H9 (cell line): ENCODE measurements at places on chromosomes 2 and 18.

- no peaks in the 10 kb centered on the region; the same call in 1 of the 2 replicates for H3K4me1 ChIP-seq
- no peak for DNase-seq
- H3K4me3 ChIP-seq, result no peak overlapping the region
- H3K36me3 ChIP-seq, result no peaks in the 10 kb centered on the region
- H3K27ac ChIP-seq, result no peak overlapping the region
- H3K27me3 ChIP-seq, result no peaks in the 10 kb centered on the region
Measured at GRCh38 chr18:6434481-6434880, 19.8 kb upstream of the L3MBTL4 start.

GRCh38 chr18:56276466-56276865 lies 361.9 kb downstream of the TXNL1 start:
- no peaks in the 10 kb centered on the region for H3K27me3 ChIP-seq
- 0 out of 2 replicates have a peak, but pooled peaks cover 4% of the 10 kb centered on the region for H3K4me1 ChIP-seq

DNA sequence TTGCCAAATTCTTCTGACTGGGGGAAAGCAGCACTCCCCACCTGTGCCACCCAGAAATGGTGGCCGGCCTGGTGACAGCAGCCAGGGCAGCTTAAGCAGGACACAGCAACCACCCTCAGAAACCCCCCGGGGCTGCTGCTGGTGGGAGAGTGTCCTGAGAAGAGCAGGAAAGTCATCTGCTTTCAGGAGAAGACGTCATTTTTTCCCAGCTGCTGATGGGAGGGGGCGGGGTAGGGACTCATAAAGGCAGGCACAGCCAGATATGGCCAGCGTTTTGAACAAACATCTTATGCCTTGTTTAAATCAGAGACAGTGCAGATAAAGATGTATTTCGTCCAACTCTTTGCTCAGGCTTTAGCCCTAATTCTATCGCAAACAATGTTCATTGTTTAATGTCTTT lies 139.5 kb downstream of the LRRC30 start:
- no peaks in the 10 kb centered on the region for H3K27me3 ChIP-seq
- no peaks in the 10 kb centered on the region for H3K4me1 ChIP-seq
- H3K27ac ChIP-seq, result no peak overlapping the region

DNA sequence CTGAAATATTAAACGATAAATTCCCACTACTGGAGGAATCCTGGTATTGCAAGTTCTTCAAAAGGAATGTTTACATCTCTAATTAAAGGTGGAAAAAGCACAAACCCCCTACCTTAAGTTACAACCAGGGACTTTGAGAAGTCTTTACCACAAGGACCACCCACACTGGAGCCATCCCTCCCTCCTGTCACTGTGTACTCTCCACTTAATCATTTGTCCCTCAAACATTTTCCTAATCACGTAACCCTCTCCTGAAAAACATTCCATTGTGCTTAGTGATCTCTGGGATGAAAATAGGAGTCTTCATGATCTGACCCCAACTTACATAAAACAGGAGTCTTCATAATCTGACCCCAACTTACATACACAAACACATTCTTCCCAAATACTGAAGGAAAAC lies 85.7 kb downstream of the SUCLG1 start:
- H3K36me3 ChIP-seq, result no peaks in the 10 kb centered on the region
- H3K27ac ChIP-seq, result no peak overlapping the region
- no peaks in the 10 kb centered on the region for H3K27me3 ChIP-seq
- no peak for DNase-seq

GRCh38 chr2:173119944-173120343 lies 44.3 kb downstream of the MAP3K20 start:
- H3K27me3 ChIP-seq, result no peaks in the 10 kb centered on the region
- no peaks in the 10 kb centered on the region for H3K36me3 ChIP-seq
- DNase-seq, result no peak
- H3K4me3 ChIP-seq, result no peak overlapping the region
- H3K27ac ChIP-seq, result no peak overlapping the region

DNA sequence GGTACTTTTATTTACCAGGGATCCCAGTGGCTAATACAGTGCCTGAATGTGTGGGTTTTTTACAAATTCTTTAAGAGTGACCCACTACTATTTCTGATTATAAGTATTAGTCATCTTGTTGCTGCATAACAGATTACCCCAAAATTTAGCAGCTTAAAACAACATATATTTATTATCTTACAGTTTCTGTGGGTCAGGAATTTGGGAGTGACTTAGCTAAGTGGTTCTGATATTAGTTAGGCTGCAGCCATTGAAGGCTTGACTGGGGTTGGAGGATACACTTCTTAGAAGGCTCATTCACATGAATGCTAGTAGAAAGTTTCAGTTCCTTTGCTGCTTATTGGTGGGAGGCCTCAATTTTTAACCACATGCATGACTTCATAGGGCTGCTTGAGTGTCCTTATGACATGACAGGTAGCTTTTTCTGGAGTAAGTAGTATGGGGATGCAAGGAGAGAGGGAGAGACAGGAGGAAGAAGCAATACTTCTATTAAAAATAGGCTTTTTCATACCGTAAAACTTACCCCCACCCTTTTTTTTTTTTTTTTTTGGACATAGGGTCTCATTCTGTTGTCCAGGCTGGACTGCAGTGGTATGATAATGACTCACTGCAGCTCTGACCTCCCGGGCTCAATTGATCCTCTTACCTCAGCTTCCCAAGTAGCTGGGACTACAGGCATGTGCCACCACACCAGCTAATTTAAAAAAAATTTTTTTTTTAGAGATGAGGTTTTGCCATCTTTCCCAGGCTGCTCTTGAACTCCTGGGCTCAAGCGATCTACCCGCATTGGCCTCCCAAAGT lies 13.3 kb upstream of the POLE4 start:
- H3K27ac ChIP-seq, result no peak overlapping the region
- peaks cover 5% of the 10 kb centered on the region for H3K36me3 ChIP-seq
- DNase-seq, result no peak
- 0 out of 2 replicates have a peak, but pooled peaks cover 2% of the 10 kb centered on the region for H3K4me1 ChIP-seq

DNA sequence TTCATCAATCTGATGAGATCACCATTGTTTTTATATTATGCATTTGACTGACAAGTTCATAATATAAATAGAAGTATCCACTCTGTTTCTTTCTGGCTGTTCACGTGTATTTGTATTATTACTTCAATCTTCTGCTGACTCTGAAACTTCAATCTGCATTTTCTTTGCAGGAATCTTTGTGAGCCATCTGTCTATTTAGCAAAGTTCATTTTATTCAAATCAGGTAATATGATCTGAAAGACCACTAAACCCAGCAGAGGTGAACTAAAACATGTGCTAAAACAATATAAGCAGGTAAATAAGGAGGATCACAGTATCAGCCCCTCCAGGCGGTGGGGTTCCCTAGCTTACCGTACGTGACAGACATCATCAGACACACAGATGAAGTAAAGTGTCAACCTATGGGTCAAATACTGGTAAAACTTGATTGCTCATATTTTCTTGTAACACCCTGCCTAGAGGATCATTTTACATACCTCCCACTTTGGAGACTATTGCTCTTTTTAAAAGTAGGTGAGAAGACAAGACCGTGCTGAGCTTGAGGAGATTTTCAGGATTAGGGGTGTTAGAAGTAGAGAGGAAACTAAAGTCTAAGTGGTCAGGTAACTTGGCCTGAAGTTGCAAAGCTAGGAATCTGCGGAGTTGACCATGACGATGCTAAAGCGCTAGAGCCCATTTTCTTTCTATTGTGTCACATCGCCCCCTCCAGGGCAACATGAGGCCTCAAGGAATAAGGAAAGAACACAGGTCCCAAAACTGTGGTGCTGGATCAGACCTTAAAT lies 9.0 kb downstream of the DTNB start:
- H3K36me3 ChIP-seq, result no peaks in the 10 kb centered on the region
- H3K4me1 ChIP-seq, result peaks cover 3% of the 10 kb centered on the region; the same call in 1 of the 2 replicates
- no peaks in the 10 kb centered on the region for H3K27me3 ChIP-seq
- no peak overlapping the region for H3K4me3 ChIP-seq

GRCh38 chr2:95354469-95354901 lies 48.0 kb upstream of the FAHD2A start:
- no peak overlapping the region for H3K27ac ChIP-seq
- no peaks in the 10 kb centered on the region for H3K27me3 ChIP-seq
- no peaks in the 10 kb centered on the region for H3K36me3 ChIP-seq
- no peak overlapping the region for H3K4me3 ChIP-seq
- no peaks in the 10 kb centered on the region for H3K4me1 ChIP-seq

DNA sequence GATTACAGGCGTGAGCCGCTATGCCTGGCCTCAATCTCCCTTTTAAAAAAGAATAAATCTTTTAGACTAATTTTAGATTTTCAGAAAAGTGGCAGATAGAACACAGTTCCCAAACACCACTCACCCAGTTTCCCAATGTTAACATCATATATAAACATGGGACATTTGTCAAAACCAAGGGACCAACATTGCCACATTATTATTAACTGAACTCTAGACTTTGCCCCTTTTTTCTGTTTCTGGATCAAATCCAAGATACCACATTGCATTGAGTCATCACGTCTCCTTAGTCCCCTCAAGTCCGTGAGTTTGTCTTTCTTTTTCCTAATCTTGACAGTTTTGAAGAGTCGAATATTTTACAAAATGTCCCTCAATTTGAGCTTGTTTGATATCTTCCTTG lies 2.4 kb downstream of the C2orf42 start:
- H3K4me3 ChIP-seq, result no peak overlapping the region
- H3K27me3 ChIP-seq, result no peaks in the 10 kb centered on the region
- no peak for DNase-seq
- peaks cover 5% of the 10 kb centered on the region; the same call in 1 of the 2 replicates for H3K36me3 ChIP-seq
- no peaks in the 10 kb centered on the region for H3K4me1 ChIP-seq
- H3K27ac ChIP-seq, result no peak overlapping the region

DNA sequence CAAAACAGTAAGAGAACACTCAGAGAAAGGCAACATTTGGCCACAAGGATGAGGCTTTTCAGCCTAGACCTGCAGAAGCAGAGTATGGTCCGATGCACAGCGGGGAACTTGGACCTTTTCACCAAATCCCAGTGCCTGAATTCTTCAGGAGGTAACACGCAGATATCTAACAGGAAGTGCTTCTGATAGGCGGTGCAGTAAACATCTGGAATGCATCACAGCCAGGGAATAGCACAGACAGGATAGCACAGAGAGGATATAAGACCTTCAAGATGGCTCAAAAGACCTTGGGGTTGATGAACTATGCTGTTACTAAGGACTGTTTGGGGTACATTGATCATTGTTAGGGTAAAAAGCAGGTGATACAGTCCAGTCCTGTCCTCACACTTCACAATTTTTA lies 1.7 kb downstream of the TMEM127 start:
- no peaks in the 10 kb centered on the region for H3K27me3 ChIP-seq
- peak overlapping the region; percentile 11 for H3K4me3 ChIP-seq
- peaks cover 34% of the 10 kb centered on the region for H3K36me3 ChIP-seq
- no peak overlapping the region for H3K27ac ChIP-seq

DNA sequence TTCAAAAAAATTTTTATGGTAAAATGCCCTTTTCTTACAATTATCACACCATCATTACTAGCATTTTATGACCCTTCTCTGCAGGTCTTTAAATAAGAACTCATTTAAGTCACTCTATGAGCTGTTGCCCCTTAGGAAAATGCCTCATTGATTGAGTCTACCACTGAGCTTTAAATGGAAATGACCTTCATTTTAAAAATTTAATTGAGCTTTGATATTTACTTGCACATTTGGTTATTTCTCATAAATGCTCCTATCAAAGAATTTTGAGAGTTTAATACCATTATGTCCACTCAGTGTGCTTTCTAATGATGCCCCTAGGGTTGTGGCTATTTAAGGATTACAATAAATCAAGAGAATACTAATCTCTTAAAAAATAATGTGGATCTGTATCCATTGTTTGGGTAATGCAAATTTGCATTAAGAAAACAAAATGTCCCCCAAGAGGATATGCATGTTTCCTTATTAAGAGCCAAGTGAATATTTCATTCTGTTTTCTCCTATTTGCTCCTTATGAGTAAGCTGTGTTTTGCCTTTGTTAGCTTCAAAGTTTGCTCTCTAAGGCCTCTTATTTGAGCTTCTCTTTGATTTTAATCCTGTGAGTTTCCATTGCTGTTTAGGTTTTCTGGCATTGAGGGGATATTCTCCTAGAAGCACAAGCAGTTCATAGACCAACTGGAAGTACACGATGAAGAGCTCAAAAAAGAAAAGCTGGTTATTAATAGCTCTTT lies 69.8 kb downstream of the CERS6 start:
- H3K4me1 ChIP-seq, result peaks cover 8% of the 10 kb centered on the region; the same call in 1 of the 2 replicates
- no peak overlapping the region for H3K4me3 ChIP-seq
- no peaks in the 10 kb centered on the region for H3K27me3 ChIP-seq
- no peak for DNase-seq
- H3K36me3 ChIP-seq, result no peaks in the 10 kb centered on the region

DNA sequence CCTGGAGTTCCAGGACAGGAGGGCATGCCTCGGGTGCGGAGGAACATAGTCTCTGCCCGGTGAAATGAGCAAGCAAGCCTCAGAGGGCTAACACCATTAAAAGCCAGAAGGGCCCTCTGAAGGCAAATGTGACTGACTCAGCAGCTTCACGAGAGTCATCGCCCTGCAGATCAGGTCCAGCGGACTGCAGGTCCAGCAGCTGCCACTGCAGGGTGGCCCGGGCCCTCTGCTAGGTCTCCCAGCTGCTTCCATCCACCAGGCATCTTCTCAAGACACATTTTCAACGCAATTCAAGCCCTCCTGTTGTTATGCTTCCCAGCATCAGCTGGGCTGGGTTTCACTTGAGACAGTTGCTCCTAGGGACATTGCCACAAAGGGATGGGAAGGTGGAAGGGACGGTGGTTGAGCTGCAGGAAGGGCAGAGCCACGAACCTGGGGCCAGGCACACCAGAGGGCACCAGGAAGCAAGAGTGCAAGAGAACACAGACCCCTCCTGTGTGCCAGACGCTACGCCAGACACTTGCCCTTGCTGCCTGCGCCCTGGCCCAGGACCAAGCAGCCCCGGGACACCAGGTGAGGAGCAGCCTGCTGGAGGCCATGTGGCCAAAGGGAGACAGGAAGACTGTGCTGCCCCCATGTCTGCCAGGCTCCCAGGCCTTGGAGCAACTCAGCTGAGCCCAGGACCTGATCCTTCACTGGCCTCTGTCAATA lies 173.0 kb downstream of the HDAC4 start:
- no peak for DNase-seq
- no peak overlapping the region for H3K4me3 ChIP-seq
- H3K27ac ChIP-seq, result no peak overlapping the region
- no peaks in the 10 kb centered on the region; the same call in 1 of the 2 replicates for H3K4me1 ChIP-seq
- H3K36me3 ChIP-seq, result no peaks in the 10 kb centered on the region

- H3K4me1 ChIP-seq, result no peaks in the 10 kb centered on the region
- H3K27me3 ChIP-seq, result no peaks in the 10 kb centered on the region
- no peak overlapping the region for H3K4me3 ChIP-seq
Measured at GRCh38 chr2:219658874-219659273, 31.4 kb downstream of the SLC4A3 start.

DNA sequence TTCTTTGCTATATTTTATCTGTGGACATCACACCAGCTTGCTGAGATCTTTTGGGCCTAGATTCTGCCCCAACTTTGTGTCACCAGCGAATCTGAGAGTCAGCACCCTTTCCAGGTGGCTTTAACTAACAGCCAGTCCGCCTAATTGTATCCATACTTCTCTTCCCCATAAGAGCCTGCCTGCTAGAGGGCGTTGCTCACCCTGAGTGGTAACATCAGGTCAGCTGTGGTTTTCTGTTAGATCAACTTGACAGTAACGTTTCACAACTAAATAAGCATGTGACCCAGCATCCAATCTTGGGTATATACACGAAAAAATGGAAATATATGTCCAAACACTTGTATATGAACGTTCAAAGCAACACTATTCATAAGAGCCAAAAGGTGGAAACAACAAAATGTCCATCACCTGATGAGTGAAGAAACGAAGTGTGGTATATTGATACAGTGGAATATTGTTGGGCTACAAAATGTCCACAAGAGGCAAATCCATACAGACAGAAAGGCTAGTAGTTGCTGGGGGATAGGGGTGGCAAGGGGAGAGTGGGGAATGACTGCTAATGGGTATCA lies 24.9 kb downstream of the EFHD1 start:
- H3K27me3 ChIP-seq, result no peaks in the 10 kb centered on the region
- no peak for DNase-seq
- no peak overlapping the region for H3K27ac ChIP-seq
- peaks cover 3% of the 10 kb centered on the region; the same call in 1 of the 3 replicates for H3K36me3 ChIP-seq
